ENCODE measurements at places on chromosomes 13 and 19.

- no peak for DNase-seq
Measured at GRCh38 chr13:104314926-104315535, 1248.8 kb upstream of the SLC10A2 start.

- DNase-seq, result no peak
Measured at GRCh38 chr13:55550624-55551023, 1590.1 kb upstream of the PRR20A start.

DNA sequence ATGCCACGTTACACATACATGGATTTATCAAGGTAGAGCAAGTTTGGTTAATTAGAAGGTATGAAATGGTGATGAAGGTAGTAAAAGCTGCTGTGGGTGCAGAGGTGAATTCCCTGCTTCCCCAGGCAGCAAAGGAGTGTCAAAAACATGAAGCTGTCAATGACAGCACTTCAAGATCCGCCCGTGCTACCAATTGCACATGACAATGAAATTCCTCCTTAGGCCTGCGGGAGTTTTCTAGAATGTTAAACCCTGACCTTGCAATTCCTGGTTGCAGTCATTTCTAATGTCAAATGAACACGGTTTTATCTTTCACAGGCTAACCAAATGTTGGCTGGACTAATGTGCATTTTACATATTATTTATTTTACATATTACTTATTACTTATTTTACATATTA, 67.7 kb upstream of the LSM14A start:
- no peak for DNase-seq

DNA sequence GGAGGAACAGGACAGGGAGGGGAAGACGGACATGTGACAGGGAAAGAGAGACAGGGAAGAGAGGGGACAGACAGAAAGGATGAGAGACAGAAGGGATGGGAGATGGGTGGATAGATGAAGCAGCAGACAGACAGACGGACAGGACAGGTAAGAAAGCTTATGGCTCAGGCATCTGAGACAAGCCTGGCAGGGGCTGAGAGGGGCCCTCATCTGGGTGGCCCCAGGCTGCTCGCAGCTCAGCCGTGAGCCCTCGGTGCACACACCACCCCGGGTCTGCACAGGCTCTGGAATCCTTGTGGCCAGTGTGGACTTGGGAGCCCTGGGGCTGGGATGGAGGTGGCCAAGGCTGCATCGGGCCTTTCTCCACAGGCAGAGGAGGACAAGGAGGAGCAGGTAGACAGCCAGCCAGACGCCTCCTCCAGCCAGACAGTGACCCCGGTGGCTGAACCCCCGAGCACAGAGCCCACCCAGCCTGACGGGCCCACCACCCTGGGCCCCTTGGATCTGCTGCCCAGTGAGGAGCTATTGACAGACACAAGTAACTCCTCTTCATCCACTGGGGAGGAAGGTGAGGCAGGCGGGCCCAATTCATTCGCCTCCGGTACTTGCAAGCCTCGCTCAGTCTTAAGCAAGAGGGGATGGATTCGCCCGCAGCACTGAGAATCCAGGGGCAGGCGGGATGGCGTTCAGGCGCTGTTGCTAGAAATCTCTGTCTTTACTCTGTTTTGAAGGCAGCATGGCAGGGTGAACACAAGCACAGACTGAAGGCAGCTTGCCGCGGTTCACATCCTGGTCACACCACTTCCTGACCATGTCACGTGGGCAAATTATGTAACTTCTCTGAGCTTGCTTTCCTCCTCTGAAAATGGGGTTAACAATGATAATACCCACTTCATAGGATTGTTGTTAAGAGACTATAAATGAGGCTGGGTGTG, 14.0 kb downstream of the GRAMD1A start:
- no peak for DNase-seq

DNA sequence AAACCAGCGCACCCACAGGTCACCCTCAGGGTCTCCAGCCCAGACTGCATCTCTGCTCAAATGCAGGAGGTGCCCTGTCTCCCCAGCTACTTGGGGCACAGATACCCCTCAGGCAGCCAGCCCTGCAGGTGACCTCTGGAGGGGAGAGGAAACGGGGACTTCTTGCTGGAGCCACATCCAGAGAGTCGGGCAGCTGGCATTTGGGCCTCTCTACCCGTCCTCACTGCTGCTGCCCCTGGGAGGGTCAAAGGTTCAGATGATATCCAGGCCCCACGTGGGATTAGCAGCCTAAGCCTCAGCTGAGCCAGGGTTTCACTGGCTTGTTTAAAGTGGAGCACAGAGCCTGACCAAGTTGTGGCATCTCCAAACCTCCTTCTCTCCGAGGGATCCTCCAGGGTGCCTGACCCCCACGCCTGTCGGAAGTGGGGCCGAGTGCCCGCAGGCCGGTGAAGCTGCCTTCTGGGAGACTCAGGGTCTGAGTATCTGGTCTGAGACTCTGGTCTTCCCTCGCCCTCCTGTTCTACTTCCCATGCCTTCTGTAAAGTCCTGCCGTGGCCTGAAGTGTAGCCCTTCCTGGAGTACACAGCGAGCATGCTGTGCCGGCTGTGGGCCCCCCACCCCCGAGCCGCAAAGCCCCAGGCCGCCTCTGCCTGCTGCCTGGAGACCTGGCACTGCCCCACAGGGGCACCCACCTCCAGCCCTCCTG, 2.1 kb downstream of the RASA3 start:
- DNase-seq, result no peak

DNA sequence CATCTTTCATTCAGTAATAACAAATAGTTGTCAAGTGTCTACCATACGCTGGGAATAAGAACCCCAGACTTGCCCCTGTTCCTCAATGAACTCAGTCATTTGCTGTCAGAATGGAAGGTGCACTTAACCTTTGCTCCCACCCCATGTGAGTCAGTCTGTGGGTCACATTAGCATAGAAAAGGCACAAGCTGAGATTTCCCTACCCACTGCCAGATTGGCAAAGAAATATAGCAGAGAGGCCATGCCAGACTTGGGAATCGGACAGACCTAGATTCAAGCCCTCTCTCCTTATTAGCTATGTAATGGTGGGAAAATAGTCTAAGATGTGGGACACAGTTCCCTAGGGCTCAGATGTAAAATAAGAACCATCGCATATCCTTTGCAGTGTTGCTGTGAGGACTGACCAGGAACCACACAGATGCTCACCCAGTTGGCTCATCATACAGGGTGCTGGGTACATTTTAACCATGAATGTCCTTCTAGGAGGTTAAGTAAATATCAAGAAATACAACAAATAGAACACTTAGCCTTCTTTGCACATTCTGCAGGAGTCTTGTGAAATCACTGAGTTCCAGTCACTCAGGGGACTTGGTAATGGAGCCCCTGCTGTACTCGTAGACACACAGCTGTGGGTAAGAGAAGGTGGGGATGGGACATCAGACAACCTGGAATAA, 218.2 kb downstream of the FGF14 start:
- no peak for DNase-seq

- DNase-seq, result no peak
Measured at GRCh38 chr13:79582896-79583295, 101.9 kb downstream of the NDFIP2 start.

GRCh38 chr13:44763615-44764301, 187.6 kb upstream of the TSC22D1 start:
- no peak for DNase-seq

DNA sequence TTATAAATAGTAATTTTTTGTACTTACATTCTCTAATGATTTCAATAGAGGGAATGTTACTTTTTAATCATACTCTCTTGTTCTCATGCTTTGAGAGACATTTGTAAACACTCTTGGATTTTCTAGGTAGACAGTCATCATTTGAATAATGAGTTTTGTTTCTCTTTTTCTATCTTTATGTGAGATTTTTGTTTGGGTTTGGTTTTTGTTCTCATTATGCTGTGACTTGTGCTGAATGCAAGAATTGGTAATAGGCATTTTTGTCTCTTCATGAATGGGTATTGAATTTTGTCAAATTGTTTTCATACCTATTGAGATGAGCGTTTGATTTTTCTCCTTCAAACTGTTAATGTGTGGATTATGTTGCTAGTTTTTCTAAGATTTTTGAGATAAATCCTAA, 56.8 kb upstream of the GPR183 start:
- no peak for DNase-seq

GRCh38 chr13:31794452-31794851, 55.1 kb downstream of the RXFP2 start:
- DNase-seq, result no peak

DNA sequence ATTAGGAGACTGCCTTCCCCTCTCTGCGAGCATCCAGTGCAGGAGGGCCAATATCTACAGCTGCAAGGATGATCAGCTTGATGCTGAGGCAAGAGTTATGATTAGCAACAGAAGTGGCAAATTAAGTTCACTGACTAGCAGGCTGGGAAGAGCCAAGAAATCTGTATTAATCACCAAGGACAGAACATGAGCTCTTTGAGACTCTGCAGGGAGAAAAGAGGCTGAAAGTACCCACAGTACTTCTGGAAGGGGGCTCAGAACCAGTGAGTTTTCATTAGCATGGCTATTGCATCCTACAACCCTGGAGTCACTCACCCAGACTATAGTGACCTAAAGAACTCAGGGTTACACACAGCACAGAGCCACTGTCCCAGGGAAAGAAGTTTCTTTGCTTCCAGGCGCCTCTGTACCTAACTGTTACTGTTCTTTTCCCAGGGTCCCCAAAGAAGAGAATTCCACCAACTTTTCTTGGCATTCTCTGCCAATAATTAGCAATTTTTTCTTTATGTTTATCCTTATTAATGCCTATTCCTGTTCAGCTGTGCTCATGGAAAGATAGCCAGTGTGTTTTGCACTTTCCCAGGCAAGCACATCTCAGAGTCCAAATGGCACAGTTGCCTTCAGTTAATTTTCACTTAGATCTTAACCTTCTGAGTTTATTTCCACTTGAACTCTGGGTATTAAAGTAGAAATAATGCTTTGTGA, 25.8 kb upstream of the MEDAG start:
- DNase-seq, result no peak

DNA sequence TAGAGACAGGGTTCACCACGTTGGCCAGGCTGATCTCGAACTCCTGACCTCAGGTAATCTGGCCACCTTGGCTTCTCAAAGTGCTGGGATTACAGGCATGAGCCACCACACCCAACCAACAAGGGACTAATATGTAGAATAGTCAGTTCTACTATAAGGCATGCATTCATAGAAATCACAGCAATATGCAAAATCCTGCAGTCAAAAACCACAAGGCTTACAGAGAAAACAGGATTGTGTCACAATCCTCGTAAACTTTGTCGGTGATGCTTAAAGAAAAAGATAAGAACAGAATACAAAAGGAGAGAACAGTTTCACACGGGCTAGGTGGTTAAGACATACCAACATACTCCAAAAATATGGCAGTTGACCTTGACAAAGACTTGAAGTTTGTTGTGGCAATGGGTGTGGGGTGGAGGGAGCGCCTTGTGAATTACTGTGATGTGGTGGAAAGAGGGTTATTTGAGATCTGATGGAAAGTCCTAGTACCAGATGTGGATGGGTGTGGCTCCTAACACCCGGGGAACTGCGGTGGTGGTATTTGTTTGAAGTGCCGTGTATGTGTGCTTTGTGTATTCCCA, 12.4 kb downstream of the NOSIP start:
- DNase-seq, result no peak

GRCh38 chr19:43499042-43499441, 5.5 kb downstream of the PHLDB3 start:
- DNase-seq, result peak; percentile 93

DNA sequence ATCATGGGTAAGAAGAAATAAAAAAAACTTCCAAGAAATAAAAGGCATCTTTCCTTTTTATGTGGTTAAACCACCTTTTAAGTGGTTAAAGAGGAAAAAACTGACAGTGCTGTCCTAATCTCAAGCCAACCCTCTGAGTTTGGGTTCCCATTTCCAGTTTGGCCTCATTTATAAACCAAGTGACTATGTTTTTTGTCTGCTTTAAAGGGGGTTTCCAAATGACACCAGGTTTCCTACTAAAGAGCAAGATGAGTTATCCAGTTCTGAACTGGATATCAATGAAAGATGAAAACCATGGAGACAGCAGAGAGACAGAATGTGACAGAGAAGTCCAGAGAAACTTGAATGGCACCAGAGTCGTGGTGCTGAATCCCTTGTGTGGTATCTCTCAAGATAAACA, 251.5 kb downstream of the ABCC4 start:
- DNase-seq, result no peak

DNA sequence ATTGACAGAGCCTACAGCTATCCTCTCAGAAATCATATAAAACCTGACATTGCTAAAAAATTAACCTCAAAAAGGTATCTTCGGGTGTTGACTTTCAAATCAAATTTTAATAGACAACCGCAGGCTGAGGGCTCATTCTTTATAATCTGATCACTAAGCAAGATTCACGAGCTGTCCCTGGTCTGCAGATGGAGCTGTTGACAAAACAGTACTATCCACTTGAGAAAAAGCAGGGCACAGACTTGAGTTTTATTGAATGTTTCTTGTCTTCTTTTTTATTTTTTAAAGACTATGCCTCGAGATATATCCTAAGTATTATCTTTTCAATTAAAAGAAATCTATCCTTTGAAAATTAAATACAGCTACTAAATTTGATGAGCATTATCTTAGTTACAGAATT, 540.5 kb downstream of the PCDH9 start:
- DNase-seq, result no peak

DNA sequence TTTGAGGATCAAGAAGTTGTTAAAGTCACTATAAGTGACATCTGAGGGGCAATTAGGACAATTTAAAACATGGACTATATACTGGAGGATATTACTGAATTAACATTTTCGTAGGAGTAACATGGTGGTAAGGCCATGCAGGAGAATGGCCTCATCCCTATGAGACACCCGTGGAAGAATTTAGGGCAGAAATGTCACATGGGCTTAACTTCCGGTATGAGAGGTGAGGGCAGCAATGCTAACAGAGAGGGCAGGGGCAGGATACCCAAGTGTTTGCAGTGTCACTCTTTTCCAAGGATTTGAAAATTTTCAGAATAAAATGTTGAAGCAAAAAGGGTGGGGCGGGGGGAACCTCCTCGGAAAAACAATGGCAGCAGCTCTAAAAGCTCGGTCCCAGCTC, 23.6 kb downstream of the RANBP3 start:
- no peak for DNase-seq

DNA sequence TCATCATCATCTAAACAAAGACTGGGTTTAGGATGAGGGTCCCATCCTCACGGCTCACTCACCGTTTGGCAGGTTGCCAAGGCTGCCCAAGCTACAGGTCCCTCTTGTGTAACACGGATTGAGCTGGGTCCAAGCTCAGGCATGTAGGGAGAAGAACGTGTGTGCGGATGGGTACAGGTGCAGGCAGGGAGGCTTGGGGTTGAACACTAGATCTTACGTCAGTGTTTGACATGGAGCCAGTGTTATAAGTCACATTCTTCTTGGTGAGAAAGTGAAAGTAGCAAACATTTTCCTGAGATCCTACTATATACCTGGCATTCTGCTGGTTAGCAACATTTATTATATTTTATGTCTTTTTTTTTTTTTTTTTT, 136.8 kb upstream of the RNF113B start:
- DNase-seq, result no peak

- peak; percentile 77 for DNase-seq
Measured at GRCh38 chr19:5804516-5805461, at the start of gene NRTN. Gene NRTN, plus strand, starts transcription at chr19:5805067. Its CDS starts 19,099 bp downstream, at chr19:5824166.

GRCh38 chr13:98195054-98195791, 18.2 kb upstream of the RNF113B start:
- no peak for DNase-seq

DNA sequence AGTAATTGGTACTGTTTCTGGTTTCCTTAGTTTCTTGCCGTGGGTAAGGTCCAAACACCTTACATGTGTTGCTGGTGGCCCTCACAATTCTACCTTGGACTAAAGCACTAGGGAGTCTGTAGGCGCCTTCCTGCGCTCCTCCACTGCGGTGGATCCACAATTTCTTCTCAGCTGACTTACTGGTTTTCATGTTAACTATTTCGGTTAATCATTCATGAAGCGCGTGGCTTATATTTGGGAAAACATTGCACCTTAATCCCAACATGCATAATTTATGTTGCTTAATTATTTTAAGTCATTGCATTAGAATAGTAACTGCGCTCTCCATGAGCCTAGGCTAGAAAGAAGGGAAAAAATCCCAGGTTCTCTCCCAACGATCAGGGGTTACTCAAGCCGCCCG, 37.7 kb downstream of the ARHGEF7 start:
- peak; percentile 28 for DNase-seq
